ENCODE measurements at places on chromosomes 7 and 10.

GRCh38 chr10:78571286-78571685 is 497.5 kb upstream of the ZMIZ1 start:
- no peak for DNase-seq

DNA sequence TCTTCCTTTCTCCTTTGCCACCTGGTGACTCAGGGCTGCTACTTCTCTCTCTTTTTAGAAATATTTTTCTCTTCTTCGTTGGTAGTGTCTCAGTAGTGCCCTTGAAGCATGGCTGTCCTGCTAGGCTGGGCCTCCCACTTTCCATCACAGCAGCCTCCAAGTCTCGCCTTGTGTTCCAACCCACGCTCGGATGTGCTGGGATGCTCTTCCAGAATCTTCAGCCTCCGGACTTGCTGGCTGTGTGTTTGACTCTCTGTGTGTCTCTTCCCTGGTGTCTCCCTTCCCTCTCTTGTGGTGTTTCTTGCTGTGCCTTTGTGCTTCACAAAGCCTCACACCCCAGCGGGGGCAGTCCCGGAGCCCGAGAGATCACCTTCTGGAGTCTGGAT is 100.5 kb downstream of the INPP5A start:
- DNase-seq, result no peak

GRCh38 chr7:7795203-7795602 is 76.8 kb upstream of the RPA3 start:
- no peak for DNase-seq

GRCh38 chr10:21165489-21165888 is 268.4 kb upstream of the NEBL start:
- DNase-seq, result no peak
